Bladder microvascular endothelial cell (primary cell): ENCODE measurements at places on chromosomes 3 and 15. TPM values are rescaled to one million over a fixed set of nuclear protein-coding genes. Genes with fewer than 3 reads are reported as not detected.

The P3H2 gene
- 9.6 and 18.1 TPM in 2 replicates for total RNA-seq

The EXD1 gene
- not detected in 2 replicates for total RNA-seq

The MNS1 gene
- 0.25 and 0.32 TPM in 2 replicates for total RNA-seq

The IRAK2 gene
- 22.5 and 44.3 TPM in 2 replicates for total RNA-seq

The CX3CR1 gene
- not detected in 2 replicates for total RNA-seq

The CHL1 gene
- total RNA-seq, result not detected in 2 replicates

The SLC12A8 gene
- total RNA-seq, result 0.16 and 0.38 TPM in 2 replicates

The SNX22 gene
- 0.16 and 0.25 TPM in 2 replicates for total RNA-seq

The C3orf22 gene
- not detected in 2 replicates for total RNA-seq

The CACNA2D3 gene
- total RNA-seq, result not detected in 2 replicates

The ITIH4 gene
- total RNA-seq, result 0.38 TPM in 1 of 2 replicates, not detected in the other

The TMEM266 gene
- not detected in 2 replicates for total RNA-seq

The ATP10A gene
- 0.13 and 0.49 TPM in 2 replicates for total RNA-seq

The ADGRG7 gene
- not detected in 2 replicates for total RNA-seq

The ROPN1 gene
- not detected in 2 replicates for total RNA-seq

The ZNF609 gene
- 15.4 and 69.0 TPM in 2 replicates for total RNA-seq

The TRIM71 gene
- under 0.01 TPM in 1 of 2 replicates, not detected in the other for total RNA-seq
